ENCODE measurements at places on chromosomes 13 and 19.

DNA sequence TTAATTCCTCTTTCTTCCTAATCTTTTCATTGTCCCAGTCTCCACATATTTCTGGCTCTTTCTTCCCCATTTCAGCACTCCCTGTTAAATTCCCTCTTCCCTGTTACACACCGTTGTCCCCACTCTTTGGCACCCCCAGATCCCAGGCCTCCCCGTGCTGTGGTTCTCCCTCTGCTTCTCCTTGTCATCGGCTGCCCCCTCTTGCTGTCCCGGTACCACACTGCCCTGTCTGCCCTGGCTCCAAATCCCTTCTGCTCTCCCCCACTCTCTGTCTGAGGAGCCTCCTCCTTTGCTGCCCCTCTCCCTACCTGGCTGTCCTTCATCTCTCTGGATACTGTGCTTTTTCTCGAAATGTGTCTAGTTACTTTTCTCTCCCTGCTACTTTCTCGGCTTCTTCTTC lies 983 bp downstream of the ZNF415 start:
- DNase-seq: no peak

- DNase-seq: no peak
Observed at GRCh38 chr13:30752201-30752797, 17.0 kb downstream of the ALOX5AP start.

DNA sequence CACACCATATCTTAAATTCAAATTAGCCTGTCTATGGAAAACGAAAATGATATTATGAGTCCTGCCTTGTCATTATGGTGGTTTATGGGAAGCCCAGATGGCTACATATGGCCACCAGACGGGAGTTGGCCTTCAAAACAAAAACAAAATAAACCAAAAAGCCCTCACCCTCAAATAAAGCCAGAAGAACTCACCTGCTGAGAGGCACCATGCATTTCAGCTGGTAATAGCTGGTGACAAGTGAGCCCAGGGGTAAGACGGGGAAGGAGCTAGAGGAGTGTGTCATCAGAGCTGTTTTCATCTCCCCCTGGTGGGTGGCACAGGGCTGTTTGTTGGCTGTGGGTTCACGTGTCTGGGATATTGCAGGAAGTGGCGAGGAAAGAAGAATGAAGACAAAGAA lies 152.9 kb downstream of the EFNB2 start:
- DNase-seq: no peak

DNA sequence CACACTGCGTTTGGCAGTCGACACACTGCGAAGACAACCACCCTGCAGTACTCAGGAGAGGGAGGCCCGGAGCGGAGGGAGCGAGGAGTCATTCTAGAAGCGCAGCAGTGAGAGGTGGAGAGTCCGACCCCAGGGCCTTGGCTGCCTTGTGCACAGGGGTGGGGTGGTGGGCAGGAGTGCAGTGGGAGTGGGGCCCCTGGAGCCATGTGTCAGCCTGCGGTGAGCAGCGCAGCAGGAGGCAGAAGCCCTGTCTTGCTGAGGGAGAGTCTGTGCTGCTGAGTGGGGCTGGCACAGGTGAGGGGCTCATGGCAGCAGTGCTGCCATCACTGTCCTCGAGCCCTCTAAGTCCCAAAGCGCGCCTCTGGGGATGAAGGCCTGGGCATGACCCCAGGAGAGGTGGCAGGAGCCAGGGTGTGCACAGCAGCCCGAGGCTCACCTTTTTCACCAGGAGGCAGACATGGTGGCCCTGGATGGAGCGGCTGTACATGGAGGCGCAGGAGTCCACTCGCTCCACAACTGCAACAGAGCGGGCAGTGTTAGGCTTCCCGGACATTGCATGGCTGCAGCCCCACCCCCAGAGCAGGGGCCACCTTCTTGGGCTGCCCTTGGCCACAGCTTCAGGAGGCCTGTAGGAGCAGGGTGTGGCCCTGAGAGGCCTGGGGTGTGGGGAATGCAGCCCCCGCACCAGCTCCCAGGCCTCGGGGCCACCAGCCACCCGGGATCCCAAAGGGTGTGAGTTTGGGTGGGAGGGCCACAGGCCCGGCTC lies 11.7 kb downstream of the IZUMO4 start:
- no peak for DNase-seq

All from stimulated activated CD4-positive, alpha-beta T cell treated with anti-CD3 and anti-CD28 coated beads, TNF-alpha, amount 100 ng/mL, for 1 hour (primary cell).